ENCODE measurements at places on chromosomes 12 and 14.

DNA sequence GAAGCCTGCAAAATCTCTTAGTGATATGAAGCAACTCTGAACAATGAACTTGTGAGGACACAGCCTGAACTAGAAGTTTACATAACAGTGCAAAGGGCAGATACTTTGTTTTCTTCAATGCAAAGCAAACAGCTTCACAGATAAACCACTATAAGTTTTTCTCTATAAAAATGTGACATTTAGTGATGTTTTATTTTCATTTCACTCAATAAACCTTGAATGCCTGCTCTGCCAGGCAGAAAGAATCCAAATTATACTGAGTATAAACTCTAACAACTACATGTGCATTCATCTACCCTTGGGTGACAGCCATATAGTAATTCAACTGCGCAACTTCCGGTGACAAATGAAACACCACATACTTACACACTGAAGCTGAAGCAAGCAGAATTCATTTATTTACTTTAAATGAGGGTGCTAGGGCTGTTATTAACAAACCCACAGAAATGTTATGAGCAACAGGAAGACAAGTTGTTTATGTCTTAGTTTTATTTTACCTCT lies 10.3 kb downstream of the DCP1B start:
- no peak for DNase-seq

GRCh38 chr12:91098461-91098860 lies 12.8 kb downstream of the LUM start:
- DNase-seq: no peak

GRCh38 chr14:22870811-22871223 lies 723 bp upstream of the LRP10 start:
- DNase-seq: no peak

DNA sequence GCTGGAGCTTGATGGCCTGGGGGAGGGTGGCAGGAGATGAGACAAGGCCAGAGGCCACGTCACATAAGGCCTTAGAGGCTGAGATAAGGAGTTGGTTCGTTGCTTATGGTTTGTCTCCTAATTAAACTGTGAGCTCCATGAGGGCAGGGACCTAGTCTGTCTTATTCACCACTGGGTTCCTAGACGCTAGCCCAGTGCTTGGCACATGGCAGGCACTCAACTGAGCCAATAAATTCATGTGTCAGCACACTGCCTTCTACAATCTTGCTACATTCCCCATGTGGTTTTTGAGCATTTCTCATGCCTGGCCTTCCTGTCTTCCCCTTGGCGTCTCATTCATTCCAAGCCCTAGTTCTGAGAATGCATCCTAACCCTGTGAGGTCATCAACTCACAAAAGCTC lies 92.5 kb upstream of the MED13L start:
- no peak for DNase-seq

GRCh38 chr12:82054566-82054965 lies 295.4 kb upstream of the PPFIA2 start:
- DNase-seq: no peak

GRCh38 chr12:84355561-84355960 lies 557.0 kb downstream of the SLC6A15 start:
- no peak for DNase-seq

DNA sequence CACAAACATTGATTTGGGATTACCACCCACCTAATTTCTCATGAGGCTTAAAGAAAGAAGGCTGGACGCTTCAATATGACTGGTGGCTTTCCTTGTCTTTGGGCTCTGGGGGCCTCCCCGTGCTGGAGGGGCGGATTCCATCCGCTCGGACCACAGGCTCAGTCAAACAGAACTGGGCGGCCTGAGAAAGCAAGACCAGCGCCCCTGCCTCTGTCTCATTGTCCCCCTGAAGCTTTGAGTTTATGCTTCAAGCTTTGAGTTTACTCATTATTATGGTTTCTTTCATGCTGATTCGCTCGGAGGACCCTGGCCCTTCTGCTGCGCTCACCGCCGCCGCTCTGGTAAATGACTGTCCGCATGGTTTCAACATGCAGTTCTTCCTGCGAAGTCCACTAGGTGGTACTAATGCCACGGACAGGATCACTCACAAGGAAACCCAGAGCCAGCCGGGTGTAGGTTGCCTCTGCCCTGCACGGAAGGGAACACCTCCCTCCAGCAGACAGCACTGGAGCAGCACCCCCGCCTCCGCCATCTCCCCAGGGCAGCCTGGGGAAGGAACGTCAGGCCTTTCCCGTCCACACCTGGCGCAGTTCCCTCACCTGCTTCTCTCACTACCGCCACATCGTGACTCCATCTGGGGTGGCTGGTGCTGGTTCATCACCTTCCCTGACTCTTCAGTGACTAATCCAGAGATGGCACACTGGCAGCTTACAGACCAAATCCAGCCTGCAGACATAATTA lies 13.2 kb upstream of the TIGAR start:
- peak; percentile 85 for DNase-seq

- DNase-seq: no peak
Observed at GRCh38 chr12:82954572-82954971, 267.9 kb downstream of the TMTC2 start.

GRCh38 chr14:23409475-23409874 lies 1.4 kb upstream of the MYH6 start:
- no peak for DNase-seq

GRCh38 chr14:68215629-68216028 lies 396.1 kb downstream of the RAD51B start:
- no peak for DNase-seq

DNA sequence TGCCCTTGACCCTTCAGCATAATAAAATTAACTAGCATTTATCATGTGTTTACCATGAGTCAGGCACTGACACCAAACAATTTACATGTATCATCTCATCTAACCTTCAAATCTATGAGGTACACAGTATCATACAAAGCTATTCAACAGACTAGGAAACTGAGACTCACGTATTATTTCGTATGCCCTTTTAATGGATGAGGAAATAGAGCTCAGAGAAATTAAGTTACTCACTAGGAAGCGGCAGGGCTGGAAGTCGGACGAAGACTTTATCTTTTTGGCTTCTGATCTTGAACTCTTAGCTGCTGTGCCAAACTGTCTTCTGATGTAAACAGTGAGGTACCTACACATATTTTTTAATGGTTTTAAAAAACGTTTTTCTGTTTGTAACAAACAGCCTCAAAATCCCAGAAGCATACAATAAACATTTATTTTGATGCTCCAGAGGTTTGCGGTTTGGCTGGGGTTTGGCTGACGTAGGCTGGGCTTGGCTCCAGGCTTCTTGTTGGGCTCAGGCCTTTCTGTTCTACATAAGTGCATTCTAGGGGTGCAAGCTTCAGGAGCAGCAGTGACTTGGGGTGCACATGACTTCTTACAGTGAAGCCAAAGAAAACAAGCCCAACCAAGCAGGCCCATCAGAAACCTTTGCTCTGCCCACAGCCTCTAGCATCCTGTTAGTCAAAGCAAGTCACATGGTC lies 184.7 kb downstream of the TBX5 start:
- DNase-seq: no peak

DNA sequence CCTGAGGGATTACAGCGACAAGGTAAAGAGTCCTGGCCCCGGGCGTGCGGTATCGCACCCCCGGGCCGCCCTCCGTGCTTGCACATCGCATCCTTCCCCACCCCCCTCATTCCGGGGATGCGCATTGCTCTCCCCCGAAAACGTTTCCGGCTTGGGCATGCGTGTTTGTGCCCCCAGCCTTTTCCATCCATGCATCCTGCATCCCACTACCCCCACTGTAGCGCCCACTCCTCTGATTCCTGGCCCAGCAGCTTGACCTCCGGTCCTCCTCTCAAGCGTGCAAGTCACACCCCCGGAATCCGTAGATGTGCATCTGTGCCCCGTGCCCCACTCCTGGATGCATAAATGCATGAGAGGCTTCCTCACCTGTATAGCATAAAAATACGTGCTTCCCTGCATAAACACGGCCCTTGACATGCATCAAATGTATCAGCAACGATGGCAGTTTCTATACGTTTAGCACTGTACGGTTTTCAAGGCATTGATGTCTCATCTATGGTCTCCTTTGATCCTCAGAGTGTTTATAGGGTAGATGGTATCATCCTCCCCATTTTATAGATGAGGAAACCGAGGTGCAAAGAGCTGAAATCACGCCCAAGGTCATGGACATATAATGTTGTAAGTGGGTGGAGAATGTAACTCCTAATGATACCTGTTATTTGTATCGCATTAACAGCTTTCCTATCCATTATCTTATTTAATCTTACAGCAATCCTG lies 484 bp downstream of the RIC8B start:
- no peak for DNase-seq

DNA sequence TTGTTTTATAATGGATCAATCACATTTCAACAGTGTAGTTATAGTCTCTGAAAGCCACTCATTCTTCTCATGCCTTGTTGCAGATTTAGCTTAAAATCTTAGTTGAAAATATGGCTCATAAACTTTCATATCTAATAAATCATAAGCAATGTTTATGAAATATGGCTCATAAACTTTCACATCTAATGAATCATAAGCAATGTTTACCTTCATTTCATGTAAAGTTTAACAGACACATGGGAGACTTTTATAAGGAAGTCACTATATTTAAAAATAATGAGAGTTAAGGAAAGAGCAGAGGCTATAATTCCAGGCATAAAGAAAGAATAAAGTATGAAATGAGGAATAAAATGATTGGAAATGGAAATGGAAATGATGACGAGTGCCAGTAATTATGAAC lies 1042.1 kb downstream of the FSCB start:
- no peak for DNase-seq

DNA sequence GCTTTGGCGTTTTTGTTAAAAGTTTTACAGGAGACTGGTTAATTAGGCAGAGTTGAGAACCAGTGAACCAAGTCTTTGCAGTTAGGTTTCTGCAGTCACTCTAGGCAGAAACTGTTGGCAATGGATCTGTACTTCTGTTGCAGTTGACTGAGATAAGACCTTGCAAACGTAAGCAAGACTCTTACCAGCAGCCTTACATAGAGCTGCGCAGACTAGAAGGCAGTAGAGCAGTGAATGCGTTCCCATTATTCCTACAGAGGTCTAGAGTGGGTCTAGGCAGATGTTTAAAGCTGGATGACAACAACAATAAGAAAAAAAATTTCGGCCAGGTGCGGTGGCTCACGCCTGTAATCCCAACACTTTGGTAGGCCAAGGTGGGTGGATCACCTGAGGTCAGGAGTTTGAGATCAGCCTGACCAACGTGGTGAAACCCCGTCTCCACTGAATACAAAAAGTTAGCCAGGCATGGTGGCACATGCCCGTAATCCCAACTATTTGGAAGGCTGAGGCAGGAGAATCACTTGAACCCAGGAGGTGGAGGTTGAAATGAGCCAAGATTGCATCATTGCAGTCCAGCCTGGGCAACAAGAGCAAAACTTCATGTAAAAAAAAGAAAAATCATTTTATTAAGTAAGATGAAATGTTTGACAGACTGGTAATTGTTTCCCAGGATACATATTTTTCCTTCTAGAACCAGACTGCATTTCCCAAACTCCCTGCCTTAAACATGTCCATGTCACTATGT lies 12.3 kb downstream of the RNASE9 start:
- DNase-seq: no peak

GRCh38 chr12:71197460-71197859 lies 39.7 kb upstream of the TSPAN8 start:
- no peak for DNase-seq

DNA sequence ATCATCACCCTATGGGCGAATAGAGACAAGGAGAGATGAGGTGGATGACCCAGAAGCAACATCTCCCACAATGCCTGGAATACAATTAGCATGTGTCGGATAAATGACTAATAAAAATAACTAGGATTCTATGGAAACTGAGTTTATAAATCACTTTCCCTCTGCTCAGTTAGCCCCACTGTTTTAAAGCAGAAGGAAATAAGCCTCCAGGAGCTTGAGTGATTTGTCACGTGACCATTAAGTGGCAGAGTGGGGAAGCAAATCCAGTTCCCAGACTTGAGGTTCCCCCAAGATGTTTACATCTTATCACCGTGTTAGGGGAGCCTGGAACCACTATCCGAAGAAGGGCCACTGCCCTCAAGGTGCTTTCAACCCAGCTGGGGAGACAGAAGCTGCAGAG lies 136.5 kb upstream of the CCND2 start:
- no peak for DNase-seq

DNA sequence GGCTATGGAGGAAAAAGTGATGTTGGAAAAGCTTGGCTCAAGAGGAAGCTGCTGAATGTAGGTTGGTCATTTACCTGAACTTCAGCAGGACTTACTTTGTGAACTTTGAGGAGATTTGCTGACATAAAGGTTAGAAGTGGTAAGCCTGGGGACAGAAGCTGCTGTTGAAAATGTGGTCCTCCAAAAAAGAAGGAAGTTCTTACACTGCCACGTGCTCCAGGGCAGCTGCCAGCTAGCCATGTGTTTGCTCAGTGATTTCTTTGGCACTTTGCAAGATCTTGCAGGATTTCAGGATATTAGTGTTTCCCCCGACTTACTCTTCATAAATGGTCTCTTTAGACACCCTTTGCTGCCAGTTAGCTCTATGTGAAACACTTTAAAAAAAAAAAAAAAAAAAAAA lies 14.8 kb upstream of the DYRK2 start:
- no peak for DNase-seq

- no peak for DNase-seq
Observed at GRCh38 chr12:38417101-38417500, 100.5 kb downstream of the ALG10B start.

- DNase-seq: no peak
Observed at GRCh38 chr12:109495012-109495411, 17.6 kb downstream of the UBE3B start.

DNA sequence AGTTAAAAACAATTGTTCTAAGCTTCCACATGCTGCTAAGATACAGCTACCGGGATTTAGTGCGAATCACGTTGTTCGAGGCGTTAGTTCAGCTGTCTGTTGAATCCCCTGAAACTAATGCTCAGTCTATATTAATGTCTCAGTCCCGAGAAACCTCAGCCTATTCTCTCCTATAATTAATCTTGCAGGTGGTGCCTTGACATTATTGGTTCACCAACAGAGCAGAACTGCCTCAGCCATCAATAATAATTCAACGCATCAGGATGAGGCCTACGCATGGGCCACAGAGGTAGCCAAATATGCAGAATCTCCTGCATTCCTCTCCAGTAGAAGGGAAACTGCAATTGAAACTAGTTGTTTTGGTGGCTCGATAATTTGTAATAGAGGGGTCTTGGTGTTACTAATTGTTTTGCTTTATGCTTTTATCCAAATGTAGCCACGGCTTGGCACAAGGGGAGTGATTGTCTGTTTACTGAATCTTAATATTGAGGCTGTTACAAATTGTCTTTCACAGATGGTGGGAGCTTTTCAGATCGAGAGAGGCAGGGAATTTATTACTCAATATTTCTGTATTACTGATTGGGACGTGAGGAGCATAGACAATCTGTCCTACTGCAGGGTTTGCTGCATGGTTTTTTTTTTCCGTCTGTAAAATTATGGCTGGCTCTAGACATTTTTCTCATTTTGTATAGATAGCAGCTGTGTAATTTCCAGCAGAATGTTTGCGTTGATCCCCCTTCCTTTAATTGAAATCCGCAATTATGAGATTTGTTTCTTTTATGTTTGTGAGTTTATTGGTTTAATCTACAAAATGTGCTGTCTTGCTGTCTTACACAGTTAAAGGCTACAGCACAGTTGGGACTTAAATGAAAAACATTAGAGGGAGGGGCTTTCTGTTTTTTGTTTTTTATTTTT lies 1036.5 kb upstream of the NOVA1 start:
- DNase-seq: no peak
